ENCODE measurements at places on chromosomes 4 and X. TPM values are rescaled to one million over a fixed set of nuclear protein-coding genes. Genes with fewer than 3 reads are reported as not detected.

- peaks cover 9% of the 10 kb centered on the region for H3K36me3 ChIP-seq
- DNase-seq = no peak
- H3K4me3 ChIP-seq = no peak overlapping the region
- peaks cover 70% of the 10 kb centered on the region for H3K4me1 ChIP-seq
Observed at GRCh38 chr4:26346203-26346620, 25.4 kb downstream of the RBPJ start.

ADGRG4 gene
- not detected for total RNA-seq

DNA sequence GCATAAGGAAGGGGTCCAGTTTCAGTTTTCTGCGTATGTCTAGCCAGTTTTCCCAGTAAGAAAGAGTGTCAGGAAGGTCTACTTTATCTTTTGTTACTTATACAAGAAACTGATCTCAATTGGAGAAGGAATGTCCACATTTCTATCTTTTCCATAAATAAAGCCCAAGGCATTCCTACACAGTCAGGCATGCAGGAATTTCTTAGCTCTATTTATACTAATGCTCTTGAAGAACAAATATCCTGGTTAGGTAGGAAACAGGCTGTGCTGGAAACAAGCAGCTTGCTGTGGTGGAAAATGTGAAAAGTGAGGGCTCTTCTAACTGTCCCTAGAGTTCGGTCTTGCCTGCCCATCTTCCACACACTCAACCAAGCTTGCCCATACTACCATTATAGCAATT lies 37.9 kb upstream of the PITX2 start:
- no peak for DNase-seq
- H3K27me3 ChIP-seq = peaks cover 23% of the 10 kb centered on the region
- no peaks in the 10 kb centered on the region for H3K36me3 ChIP-seq

KLHL4 gene
- not detected for total RNA-seq

DNA sequence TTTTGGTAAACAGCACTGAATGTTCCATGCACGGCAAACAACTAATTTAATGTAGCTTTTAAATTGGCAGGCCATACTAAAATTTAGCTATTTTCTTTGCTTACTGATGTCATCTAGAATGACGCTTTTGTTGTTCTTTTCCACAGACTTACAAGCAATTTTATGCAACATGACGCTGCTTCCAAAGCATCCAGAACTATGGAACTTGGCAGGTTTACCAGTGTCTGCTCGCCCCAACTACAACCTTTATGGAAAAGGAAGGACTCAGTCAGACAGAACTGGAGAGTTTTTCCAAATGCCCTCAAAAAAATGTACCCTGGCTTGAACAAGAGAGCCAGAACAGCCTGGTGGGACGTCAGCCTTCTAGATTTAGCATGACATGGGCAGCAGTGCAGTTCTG lies 58.7 kb downstream of the ANOS1 start:
- H3K4me3 ChIP-seq = no peak overlapping the region
- H3K4me1 ChIP-seq = no peaks in the 10 kb centered on the region
- no peaks in the 10 kb centered on the region for H3K36me3 ChIP-seq
- no peak overlapping the region for H3K27ac ChIP-seq

MAGEB2 gene
- not detected for total RNA-seq

GRCh38 chrX:40265936-40266335 lies 168.2 kb upstream of the BCOR start:
- no peaks in the 10 kb centered on the region for H3K36me3 ChIP-seq
- peaks cover 13% of the 10 kb centered on the region for H3K4me1 ChIP-seq
- peak overlapping the region; percentile 60 for H3K4me3 ChIP-seq
- H3K27me3 ChIP-seq = no peaks in the 10 kb centered on the region

MANBA gene
- 13.3 TPM for total RNA-seq

- H3K4me1 ChIP-seq = peaks cover 14% of the 10 kb centered on the region
- no peak overlapping the region for H3K4me3 ChIP-seq
- H3K36me3 ChIP-seq = no peaks in the 10 kb centered on the region
- no peaks in the 10 kb centered on the region for H3K27me3 ChIP-seq
Observed at GRCh38 chrX:132270699-132271098, 51.5 kb upstream of the RAP2C start.

DNA sequence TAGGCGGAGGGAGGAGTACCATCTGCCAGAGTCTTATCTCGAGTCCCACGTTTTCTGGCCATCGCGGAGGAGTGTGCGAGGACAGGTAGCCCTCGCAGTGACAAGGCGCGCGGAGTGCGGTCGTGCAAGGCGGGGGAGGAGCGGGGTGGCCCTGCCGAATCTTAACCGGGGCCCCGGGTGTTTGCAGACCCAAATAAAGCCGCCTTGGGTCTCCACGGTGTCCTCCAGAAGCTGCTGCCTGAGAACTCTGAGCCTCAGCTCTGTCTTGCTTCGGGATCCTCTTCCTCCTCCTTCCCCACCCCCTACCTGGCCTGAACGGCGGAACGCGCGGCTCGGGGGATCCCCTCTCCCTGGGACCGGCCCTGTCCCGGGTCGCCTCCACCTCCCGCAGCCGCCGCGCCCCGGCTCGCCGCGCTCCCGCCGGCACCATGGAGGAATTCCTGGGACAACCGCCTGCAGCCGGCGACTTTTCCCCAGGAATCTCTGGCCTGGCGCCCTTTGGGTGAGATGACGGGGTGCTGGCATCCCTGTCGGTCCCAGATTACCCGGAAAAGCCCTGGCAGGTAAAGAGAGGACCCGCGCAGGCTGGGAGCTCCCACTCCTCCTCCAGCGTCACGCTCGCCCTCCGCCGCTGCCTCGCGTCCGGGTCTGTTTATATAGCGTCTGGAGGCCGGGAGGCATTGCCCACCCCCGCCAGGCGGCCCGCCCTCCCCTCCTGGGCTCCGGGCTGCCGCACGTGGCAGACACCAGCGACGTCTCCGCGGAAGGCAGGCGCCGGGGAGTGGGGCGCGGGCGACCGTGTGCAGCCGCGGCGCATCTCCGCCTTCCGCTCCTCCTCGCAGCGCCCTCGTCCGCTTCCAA lies at the start of gene GALNTL6:
GALNTL6 (plus strand) TSS at position 740 of the 861 bp plus-strand sequence.
- H3K36me3 ChIP-seq = no peaks in the 10 kb centered on the region
- H3K4me1 ChIP-seq = peaks cover 3% of the 10 kb centered on the region
- H3K27me3 ChIP-seq = peaks cover 21% of the 10 kb centered on the region
- DNase-seq = peak; percentile 5
- no peak within 1 kb of the TSS for H3K27ac ChIP-seq

FGFBP2 gene
- 2.5 TPM for total RNA-seq

DNA sequence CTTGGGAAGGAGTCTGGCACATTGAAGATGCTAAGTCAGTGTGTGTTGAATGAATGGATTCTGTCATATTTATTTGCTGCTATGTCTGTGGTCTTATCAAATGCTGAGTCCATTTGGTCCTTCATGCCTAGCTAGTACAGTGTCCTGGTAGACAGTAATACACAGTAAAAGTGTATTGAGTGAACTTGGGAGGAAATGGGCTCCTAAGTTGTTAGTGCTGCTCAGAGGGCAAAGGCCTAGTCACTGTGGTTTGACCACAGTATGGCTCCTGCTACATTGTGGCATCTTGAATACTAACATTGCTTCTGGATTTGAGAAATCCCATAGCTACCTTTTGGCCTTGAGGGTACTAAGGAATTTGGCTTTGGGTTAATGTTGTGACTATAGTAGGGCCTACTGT lies 33.9 kb downstream of the MTM1 start:
- no peak overlapping the region for H3K27ac ChIP-seq
- no peak for DNase-seq
- peaks cover 3% of the 10 kb centered on the region for H3K4me1 ChIP-seq
- no peaks in the 10 kb centered on the region for H3K27me3 ChIP-seq
- H3K4me3 ChIP-seq = no peak overlapping the region
- peaks cover 20% of the 10 kb centered on the region for H3K36me3 ChIP-seq

DNA sequence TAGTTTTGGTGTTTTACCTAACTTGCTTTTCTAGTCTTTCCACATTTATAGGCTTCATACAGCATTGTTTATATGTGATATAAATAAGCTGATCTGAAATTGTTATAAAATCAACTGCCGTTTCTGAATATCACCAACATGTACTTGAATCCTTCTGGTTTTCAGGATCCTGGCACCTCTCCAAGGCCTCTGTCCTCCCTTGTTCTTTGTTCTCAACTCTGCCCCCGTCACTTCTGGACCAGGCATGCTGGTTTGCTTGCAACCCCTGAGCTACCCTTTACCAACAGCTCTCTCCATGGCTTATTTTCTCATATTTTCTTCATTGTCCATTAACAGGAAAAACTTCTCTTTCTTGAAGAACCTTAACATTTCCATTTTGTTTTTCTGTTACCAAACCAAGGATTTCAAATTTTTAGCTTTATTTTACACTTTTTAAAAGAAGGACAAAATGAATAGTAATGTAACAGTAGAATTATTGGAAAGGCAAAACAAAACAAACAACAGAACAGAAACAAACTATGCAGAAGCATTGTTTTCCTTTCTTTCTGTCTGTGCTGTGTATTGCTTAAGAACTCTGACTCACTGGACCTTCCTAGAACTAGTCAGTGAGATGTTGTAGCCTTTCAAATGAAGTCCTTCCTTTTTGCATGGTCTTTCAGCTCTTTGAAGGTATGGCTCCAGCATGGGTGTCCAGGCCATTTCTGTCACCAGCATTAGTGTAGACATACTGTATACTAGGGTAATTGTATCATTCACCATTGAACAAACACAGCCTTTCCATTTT lies 44.8 kb downstream of the BANK1 start:
- H3K27me3 ChIP-seq = peaks cover 2% of the 10 kb centered on the region
- H3K4me3 ChIP-seq = no peak overlapping the region
- H3K27ac ChIP-seq = no peak overlapping the region
- H3K36me3 ChIP-seq = no peaks in the 10 kb centered on the region

- no peaks in the 10 kb centered on the region for H3K4me1 ChIP-seq
- H3K4me3 ChIP-seq = no peak overlapping the region
- no peaks in the 10 kb centered on the region for H3K36me3 ChIP-seq
- H3K27ac ChIP-seq = no peak overlapping the region
- H3K27me3 ChIP-seq = no peaks in the 10 kb centered on the region
Observed at GRCh38 chrX:21295246-21295820, 78.9 kb upstream of the CNKSR2 start.

DNA sequence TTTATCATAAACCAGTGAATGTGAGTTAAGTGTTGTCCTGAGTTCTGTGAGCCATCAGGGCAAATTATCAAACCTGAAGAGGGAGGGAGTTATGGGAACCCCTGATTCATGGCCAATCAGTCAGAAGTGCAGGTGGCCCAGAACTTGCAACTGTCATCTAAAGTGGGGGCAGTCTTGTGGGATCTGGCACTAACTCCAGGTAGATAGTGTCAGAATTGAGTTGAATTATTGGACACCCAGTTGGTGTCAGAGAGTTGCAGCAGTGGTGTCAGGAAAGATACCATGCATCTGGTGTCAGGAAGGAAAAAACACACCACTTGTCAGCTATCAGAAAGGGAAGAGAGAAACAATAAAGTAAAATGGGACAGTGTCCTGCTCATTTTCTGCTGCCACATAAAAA lies 8.4 kb downstream of the CORIN start:
- no peak for DNase-seq
- H3K4me3 ChIP-seq = no peak overlapping the region
- no peaks in the 10 kb centered on the region for H3K36me3 ChIP-seq
- peaks cover 3% of the 10 kb centered on the region for H3K27me3 ChIP-seq
- no peak overlapping the region for H3K27ac ChIP-seq
- peaks cover 8% of the 10 kb centered on the region for H3K4me1 ChIP-seq

All from activated CD4-positive, alpha-beta T cell treated with anti-CD3 and anti-CD28 coated beads for 36 hours (primary cell).